ENCODE measurements at places on chromosomes 16 and 17. TPM values are rescaled to one million over a fixed set of nuclear protein-coding genes. Genes with fewer than 3 reads are reported as not detected.

The TBC1D3D gene
- 0.58 TPM for total RNA-seq

The SYNGR3 gene
- 1.4 TPM for total RNA-seq

The NHLRC4 gene
- total RNA-seq = 1.2 TPM

The TBC1D3G gene
- total RNA-seq = not detected

The GGT6 gene
- 21.3 TPM for total RNA-seq

The CCL17 gene
- not detected for total RNA-seq

The E2F4 gene
- 54.9 TPM for total RNA-seq

The KRTAP1-1 gene
- not detected for total RNA-seq

The HSD17B1 gene
- total RNA-seq = 2.4 TPM

The NPIPB9 gene
- not detected for total RNA-seq

The SNAI3 gene
- 1.9 TPM for total RNA-seq

DNA sequence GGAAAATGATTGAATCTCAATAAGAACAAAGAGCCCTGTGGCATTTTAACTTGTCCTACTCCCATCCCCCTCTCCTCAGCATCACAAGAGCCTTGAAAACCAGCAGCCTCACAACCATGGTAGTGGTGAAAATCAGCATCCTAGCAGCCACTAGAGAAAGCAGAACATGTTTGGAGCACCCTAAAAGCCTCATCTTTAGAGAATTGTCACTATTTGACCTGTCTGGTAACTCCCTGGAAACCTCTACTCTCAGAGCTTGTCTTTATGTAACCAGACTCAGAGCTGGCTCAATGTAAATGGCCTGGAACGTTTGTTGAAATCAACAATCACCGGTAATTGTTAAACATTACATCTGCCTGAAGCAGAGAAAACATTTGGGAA, 70.8 kb downstream of the MMD start:
- DNase-seq = no peak

DNA sequence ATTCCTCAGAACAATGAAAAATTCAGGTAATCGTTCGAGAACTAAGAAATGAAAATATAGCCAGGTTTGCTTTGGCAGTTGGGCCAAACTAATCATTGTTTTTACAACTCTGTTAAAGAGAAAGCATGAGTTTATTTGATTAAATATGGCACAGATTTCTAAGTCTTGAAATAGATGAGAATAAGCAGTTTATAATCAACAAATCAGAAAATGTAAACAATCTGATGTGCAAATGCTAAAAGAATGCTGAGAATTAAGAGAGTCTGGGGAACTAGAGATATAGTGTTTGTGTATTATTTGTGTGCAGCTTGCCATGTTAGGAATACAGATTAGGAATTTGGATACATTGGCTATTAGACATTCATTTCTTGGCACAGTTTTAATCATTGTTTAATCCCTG, 212.5 kb downstream of the TANC2 start:
- no peak for DNase-seq

- no peak for DNase-seq
Observed at GRCh38 chr16:67963662-67964321, 4.6 kb downstream of the SLC12A4 start.

GRCh38 chr17:30454635-30455034, 22.6 kb upstream of the GOSR1 start:
- no peak for DNase-seq

DNA sequence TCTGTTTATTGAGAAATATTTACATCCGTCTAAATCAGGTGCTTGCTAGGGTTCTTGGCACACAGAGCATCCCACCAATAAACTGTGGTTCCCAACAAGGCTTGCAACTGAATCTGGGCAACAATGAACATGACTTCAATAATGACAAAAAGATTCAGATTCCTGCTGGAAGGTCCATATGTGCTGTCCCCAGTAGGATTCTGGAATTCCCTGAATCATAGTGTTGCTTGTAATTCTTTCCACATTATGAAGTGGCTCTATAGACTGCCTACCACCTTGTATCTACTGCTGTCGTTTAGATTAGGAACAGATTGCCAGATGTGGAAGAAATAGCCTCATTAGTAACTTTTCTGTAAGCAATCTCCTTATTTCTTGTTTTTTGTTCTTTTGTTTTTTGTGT, 265.9 kb downstream of the WWOX start:
- DNase-seq = no peak

DNA sequence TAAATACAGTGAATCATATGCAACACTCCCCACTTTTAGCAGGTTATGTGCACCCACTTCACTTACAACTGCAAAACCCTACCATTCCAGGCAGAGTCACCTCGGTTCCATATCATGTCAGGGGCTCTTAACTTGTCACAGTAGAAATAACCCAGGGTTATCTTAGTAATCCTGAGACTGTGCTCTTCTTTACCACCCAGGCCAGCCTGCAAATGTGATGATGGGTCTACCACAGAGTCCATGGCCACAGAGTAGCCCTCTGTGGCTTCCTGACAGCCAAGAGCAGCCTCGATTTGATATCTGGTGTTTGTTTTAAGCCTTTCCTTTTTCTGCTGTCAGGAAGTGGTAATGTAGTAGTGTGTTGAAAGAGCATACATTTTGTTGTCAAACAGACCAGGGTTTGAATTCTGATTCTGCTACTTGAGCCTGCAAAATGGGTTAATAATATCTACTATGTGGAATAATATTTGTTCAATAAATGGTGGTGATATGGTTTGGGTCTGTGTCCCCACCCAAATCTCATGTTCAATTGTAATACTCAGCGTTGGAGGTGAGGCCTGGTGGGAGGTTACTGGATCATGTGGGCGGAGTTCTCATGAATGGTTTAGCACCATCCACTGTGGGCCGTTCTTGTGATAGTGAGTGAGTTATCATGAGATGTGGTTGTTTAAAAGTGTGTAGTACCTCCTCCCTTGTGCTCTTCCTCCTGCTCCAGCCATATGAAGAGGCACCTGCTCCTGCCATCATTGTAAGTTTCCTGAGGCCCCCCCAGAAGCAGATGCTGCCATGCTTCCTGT, 416.5 kb downstream of the UTP18 start:
- DNase-seq = no peak

DNA sequence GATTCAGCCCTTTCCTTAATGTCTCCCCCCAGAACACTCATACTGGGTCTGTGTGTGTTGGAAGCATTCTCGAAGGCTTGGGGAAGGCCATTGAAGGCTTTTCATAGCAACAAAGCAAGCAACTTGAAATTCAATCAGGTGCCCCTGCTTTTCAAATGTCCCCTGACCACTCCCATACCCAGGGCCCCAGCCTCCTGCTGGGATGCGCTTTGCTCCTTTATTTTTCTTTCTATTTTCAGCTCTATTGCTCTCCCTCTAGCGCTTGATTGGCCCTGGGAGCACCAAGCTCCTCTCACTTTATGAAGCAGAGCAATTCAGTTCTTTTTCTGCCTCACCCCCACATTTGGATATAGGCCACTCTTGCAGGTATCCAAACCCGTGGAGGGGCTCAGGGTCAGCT, 92.0 kb downstream of the WSCD1 start:
- DNase-seq = no peak

GRCh38 chr17:13600475-13601321, 1.0 kb downstream of the HS3ST3A1 start:
- no peak for DNase-seq

- DNase-seq = no peak
Observed at GRCh38 chr16:81457326-81458133, 12.9 kb downstream of the CMIP start.

DNA sequence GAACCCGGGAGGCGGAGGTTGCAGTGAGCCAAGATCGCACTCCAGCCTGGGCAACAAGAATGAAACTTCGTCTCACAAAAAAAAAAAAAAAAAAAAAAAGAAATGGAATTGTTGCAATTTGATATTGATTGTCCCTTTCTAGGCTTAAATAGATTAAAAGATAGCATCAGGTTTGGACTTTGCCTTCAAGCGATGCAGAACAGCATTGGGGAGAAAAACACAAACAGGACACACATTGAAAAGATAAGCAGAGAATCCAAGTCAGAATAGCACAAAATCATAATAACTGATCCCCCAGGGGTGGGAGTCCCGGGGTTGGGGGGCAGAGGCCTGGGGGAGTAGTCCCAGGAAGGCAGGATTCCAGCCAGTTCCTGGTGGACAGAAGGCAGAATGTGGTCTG, 3.9 kb upstream of the CREBBP start:
- DNase-seq = no peak

GRCh38 chr16:57822018-57822553, 19.8 kb upstream of the KIFC3 start:
- DNase-seq = no peak

DNA sequence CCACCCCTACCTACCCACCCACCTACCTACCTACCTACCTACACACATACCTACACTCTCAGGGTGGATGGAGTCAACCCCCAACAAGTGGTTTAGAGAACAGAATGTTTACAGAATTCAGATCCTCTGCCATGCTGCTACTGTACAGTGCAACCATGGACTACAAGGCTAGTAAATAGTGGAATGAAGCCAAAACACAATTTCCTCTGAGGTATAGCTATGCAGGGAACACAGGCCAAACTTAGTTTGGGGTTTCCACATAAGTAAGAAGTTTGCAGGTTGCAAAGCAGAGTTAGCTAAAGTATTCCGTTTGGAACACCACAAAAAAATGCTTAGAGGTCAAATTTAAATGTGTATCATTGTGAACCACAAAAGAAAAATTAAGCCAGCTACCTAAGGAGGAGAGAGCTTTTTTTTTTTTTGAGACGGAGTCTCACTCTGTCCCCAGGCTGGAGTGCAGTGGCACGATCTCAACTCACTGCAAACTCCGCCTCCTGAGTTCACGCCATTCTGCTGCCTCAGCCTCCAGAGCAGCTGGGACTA, 2.7 kb upstream of the AP1G1 start:
- DNase-seq = no peak

GRCh38 chr17:80354336-80354735, 60.6 kb upstream of the ENDOV start:
- DNase-seq = no peak

DNA sequence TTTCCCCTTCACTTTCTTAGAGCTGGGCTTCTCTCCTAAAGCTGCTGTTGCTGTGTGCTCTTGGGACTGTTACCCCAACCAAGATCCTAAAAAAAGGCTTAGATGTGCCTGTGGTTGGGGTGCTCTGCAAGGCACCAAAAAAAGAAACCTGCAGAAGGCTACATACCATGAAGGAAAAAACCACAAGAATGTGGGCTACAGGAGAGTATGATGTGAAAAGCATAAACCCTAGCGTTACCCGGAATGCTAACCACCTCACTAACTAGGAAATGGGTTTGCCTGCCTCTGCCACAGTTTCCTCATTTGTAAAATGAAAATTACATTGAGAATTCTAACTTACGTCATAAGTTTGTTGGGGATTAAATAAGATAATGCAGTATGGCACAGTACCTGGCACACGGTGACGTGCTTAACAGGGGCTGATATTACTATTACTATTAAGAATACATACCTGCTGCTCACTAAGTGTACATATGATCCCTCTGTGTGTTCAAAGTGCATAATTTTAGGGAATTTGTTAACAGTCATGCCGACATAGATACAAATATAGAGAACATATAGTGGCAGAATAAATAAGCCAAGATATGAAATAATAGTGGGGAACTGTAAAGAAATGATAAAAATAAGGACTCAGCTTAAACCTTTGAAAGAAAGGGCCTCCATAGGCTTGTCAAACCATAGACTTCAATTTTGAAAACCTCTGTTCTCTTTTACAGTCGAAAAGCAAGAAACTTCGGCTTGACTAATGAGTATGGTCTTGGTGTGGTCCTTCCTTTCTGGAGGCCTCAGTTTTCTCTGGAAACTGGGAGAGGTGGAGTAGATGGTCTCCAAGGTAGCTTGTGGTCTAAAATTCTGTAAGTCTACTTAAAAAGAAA, 177.8 kb upstream of the TBX2 start:
- no peak for DNase-seq

- no peak for DNase-seq
Observed at GRCh38 chr17:75460295-75460694, 3.9 kb downstream of the TMEM94 start.

GRCh38 chr16:53083119-53083518, 28.3 kb downstream of the CHD9 start:
- no peak for DNase-seq

DNA sequence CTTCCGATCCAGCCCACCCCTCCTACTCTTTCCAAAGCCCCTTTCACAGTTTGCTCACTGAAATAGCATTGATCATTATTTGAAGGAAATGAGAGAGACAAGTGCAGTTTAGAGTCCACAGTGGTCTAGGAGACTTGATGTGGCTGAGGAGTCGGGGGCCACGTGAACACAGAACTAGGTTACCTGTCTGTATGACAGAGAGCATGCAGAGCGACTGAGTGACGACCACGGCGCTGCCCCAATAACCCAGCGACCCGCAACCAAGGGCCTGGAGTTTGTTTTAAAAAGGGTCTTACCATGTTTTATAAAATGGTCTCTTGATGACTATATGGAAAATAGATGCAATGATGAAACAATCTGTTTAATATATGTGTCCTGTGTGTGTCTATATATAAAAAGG, 39.5 kb downstream of the NDEL1 start:
- DNase-seq = no peak

DNA sequence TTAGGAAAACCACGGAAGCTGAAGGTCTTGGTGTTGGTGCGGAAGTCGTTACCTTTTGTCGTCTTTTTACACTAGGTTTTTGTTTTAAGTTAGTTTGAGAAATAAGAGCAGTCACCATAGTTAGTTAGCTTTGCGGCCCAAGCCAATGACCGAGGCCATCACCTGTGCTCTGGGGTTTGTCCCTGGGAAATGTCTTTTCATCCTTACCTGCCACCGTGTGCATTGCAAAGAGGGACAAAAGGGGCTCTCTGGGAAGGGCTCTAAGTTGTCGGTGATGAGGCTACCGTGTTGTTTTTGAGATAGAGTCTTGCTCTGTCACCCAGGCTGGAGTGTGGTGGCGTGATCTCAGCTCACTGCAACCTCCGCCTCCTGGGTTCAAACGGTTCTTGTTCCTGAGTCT, 49.8 kb downstream of the NDE1 start:
- no peak for DNase-seq

DNA sequence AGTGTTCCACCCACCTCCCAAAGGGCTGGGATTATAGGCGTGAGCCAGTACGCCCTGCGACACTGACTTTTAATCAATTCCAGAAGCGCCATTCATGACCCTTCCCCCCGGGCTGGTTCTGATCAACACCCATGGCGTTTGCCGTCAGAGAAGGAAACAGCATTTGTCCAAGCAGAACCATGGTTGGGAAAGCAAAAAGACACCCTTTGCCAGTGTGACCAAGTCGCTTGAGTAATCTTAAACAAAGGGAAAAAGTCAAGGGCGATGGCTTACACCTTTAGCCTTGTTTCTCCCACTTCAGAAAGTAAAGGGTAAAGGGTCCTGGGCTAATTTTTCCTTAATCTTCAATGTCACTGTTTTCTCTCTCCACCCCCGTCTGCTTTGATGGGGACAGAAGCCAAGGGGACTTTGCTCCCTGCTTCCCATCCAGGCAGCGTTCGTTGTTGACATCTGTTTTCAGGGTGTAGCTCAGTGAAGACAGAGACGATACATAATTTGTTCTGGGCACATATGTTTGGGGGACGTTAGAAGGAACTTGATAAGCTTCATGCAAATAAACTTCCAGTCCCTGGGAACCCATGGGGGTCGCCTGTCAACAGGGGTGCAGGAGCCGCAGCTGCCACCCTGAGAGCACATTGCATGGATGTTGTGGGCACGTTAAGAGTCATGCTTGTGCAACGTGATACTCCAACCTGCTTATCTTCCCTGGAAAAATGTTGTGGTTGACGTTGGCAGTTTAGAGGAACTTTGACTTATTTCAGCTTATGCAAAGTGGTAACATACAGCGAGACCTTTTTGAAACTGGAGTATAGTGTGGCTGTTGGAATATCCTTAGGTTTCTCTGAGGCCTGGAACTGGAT, 50.6 kb upstream of the TANGO6 start:
- DNase-seq = peak; percentile 73

GRCh38 chr17:37546302-37546701, 56.6 kb downstream of the DUSP14 start:
- DNase-seq = no peak

Data from mucosa of gallbladder (tissue), 1 donor.